ENCODE measurements at places on chromosomes 3 and 15.

DNA sequence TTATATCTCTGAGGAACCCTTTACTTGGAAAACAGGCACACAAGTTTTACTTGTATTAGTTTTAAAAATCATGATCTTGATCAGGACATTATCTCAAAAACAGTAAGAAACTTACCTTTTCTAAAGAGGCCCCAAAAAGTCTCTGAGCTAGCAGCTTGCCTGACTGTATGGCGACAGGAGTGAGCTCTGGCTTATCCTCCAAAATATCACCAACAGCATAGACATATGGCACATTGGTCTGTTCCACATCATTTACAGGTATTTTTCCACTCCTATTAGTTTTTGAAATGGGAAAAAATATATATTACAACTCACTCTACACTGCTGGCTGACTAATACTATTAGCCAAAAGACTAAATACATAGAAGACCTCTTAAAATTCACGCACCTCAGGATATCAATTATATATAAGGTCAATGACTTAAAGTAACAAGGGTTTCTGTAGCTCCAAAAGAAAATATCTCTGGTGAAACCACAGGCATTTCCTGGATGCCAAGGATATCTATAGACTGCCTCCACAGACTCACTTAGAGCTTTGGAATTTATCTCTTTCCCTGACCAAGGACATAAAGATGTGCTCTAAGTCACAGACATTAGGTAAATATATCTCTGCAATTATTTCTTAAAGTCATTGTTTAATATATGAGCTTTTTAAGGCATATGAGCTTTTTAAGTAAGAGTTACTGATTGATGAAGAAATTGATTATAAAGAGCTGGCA, 33.1 kb downstream of the TXNRD3 start:
- H3K36me3 ChIP-seq, result no peaks in the 10 kb centered on the region
- H3K27me3 ChIP-seq, result peaks cover 3% of the 10 kb centered on the region
- H3K4me3 ChIP-seq, result no peak overlapping the region
- H3K27ac ChIP-seq, result no peak overlapping the region
- ATAC-seq, result no peak

GRCh38 chr3:124797426-124797945, 67.2 kb downstream of the UMPS start:
- no peaks in the 10 kb centered on the region for H3K36me3 ChIP-seq
- H3K4me1 ChIP-seq, result no peaks in the 10 kb centered on the region
- H3K27me3 ChIP-seq, result peaks cover 5% of the 10 kb centered on the region
- H3K4me3 ChIP-seq, result no peak overlapping the region

GRCh38 chr15:35252351-35252865, 167.3 kb upstream of the NANOGP8 start:
- H3K4me1 ChIP-seq, result no peaks in the 10 kb centered on the region
- H3K36me3 ChIP-seq, result no peaks in the 10 kb centered on the region

DNA sequence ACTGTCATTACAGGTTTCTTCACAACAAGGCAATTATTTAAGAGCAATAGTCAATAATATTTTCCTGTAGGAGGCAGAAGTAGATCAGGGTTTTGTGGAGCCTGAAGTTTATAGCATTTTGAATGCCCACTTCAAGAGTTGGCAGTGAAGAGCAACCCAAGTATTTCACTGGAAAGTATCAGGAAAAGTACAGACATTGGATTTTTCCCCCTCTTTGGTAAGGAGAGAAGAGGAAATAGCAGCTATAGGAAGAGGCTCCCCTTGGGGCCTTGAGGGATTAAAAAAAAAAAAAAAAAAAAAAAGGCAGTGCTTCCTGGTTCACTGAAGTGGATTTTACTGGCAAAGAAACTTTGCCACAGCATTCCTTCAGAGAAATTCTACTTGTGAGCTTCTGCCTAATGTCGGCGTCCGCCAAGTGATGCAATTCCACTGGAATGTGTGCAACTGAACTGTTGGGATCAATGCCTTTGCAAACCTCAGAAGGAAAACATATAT, 5.7 kb upstream of the CNTN6 start:
- H3K36me3 ChIP-seq, result no peaks in the 10 kb centered on the region
- no peaks in the 10 kb centered on the region for H3K27me3 ChIP-seq
- H3K4me3 ChIP-seq, result no peak overlapping the region
- no peak overlapping the region for H3K27ac ChIP-seq
- ATAC-seq, result no peak
- H3K4me1 ChIP-seq, result no peaks in the 10 kb centered on the region

- peaks cover 23% of the 10 kb centered on the region for H3K27me3 ChIP-seq
- ATAC-seq, result no peak
- peak overlapping the region; percentile 54 for H3K27ac ChIP-seq
- H3K4me3 ChIP-seq, result peak overlapping the region; percentile 55
- H3K4me1 ChIP-seq, result peaks cover 9% of the 10 kb centered on the region
These were observed 79.8 kb upstream of the MEF2A start for GRCh38 chr15:99485992-99486370.

- peaks cover 4% of the 10 kb centered on the region for H3K27me3 ChIP-seq
- H3K27ac ChIP-seq, result peak within 1 kb of the TSS; percentile 62
- peaks cover 27% of the 10 kb centered on the region for H3K36me3 ChIP-seq
- H3K4me3 ChIP-seq, result peak within 1 kb of the TSS; percentile 84
These were observed at the start of gene MAP6D1 for GRCh38 chr3:183825456-183826161. Gene MAP6D1 (minus strand): TSS chr3:183825577. CDS start chr3:183825547, 30 bp downstream.

DNA sequence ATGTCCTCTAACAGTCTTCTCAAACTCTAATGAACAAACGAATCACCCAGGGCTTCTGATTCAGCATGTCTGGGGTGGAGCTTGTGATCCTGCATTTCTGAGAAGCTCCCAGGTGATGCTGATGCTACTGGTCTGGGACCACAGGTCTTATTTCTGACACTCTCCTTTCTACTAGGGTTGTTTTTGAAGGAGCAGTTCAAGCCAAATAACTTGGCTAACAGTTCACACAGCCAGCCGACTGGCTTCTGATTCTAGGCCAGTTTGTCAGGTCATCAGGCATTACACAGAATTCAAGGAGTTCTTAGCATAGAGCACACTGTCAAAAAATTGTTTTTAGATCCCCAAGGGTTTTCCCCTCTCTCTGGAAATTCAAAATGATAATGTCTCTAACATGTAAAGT, 100.7 kb downstream of the TIGIT start:
- no peaks in the 10 kb centered on the region for H3K36me3 ChIP-seq
- no peak overlapping the region for H3K27ac ChIP-seq
- H3K4me3 ChIP-seq, result no peak overlapping the region
- H3K27me3 ChIP-seq, result no peaks in the 10 kb centered on the region
